ENCODE measurements at places on chromosomes 5 and 9.

GRCh38 chr5:89628876-89629635 is 746.1 kb upstream of the MEF2C start:
- DNase-seq: no peak

DNA sequence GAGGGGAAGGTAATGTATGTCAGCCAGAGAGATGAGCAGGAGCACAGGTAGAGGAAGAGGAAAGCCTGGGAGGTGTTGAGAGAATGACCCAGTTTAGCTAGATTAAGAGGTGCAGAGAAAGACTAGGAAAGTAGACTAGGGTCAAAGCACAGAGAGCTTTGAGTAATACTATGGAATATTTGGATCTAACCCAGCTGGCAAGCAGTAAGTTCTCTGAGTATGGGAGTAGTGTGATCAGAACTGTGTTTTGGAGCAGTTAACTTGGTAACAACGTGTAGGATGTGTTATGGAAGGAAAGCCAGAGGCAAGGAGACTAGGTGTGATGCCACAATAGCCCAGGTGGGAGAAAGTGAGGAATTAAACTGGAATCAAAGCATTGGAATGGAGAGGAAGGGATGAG is 84.9 kb upstream of the PTGER4 start:
- no peak for DNase-seq

DNA sequence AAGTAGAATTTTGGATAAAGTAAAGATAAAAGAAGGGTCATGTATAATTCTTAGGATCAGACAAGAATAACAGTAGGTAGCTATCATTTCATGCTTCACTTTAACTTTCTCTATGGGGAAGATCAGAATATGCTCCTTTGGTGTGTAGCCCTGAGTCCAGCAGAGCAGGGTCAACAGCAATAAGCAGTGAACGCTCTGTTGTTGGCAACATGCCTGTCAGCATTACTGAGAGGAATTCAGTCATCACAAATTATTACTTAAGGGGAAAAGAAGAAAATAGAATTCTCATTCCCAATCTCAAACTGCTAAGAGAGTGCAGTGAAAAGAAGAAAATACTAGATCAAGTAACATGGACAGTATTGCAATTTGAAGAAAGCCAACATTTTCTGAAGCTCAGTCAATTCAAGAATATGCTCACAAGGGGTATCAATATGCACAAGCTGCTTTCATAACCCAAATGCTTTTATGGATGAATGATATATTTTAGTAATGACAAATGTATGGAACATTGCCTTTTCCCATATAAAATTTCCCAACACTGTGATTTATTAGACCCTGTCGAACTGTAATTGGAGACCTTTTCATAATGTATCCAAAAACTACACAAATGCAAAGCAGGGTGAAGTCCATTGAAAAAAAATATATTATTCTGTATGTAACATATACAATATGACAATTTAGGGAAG is 1359.4 kb downstream of the EFNA5 start:
- no peak for DNase-seq

- no peak for DNase-seq
These were observed 266.5 kb upstream of the VLDLR start for GRCh38 chr9:2354856-2355696.

GRCh38 chr9:127692071-127692470 is 14.7 kb upstream of the CFAP157 start:
- no peak for DNase-seq

DNA sequence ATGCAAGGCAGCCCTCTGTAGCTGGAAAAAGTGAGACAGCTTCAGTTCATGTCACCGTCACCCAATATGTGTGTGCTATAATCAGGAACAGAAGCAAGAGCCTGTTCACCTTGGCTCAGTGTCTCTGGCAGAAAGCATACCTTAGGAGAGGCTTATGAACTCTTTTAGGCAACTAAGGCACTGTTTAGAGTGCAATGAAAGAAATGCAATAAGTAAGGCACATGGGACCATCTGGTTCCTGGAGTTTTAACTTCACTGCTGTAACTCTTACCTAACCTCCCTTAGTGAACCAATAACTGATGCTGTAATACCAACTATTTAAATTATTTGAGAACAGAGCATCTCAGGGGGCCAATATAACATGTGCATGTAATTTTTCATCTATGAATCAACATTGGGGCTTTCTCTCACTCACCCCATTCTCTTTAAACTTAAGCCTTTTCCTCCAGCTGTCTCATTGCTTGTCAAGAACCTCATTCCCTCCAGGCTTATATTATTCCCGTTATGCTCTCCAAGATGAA is 32.4 kb downstream of the C9 start:
- DNase-seq: no peak

GRCh38 chr5:159309689-159310433 is 20.4 kb downstream of the IL12B start:
- DNase-seq: no peak

DNA sequence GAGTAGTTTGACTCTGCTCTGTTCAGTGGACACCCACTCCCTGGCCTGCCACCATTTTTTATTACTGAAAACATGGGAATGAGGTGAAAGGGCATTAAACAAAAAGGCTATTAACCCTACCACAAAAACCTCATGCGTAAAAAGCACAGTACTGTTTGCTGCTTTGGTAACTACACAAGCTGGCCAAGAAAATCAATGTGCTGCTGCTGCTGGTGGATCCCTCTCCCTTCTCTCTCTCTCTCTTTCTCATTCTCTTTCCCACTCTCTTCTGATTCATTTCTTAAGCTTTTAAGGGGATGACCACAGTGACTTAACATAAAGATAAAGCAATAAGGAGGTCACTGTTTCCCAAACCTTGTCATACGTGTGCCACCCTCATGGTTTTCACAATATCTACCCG is 183.2 kb upstream of the TBC1D2 start:
- DNase-seq: no peak

GRCh38 chr5:401146-402034 is 41.6 kb upstream of the EXOC3 start:
- no peak for DNase-seq

DNA sequence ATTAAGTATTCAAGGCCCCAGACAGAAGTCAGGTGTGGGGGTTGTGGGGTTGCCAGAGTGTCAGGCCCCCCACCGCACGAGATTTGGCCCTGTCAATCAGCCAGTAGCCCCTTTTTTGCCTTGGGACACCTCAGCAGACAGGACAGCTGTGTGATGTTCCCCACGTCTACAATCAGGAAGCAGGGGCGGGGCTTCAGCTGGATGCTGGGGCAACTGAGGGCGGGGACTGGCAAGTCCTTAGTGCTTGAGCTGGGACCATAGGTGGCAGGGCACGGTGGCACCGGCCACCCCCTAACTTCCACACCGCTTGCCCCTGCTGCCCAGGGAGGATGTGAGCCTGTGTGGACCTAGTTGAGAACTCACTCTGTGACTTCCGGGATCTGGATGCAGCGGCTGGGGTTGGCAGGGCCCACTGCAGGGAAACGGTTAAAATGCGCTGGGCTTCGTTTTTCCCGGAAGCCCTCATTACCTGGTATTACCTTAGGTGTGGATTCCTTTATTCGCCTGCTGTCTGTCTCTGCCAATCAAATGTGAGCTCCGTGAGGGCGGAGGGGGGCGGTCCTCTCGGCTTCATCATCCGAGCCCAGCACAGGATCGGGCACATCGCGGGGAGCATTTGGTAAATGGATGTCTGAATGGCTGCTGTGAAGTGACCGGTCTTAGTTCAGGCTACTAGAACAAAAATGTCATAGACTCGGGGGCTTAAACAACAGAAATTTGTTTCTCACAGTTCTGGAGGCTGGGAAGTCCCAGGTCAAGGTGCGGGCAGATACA is 7.5 kb upstream of the GTF3C5 start:
- no peak for DNase-seq

DNA sequence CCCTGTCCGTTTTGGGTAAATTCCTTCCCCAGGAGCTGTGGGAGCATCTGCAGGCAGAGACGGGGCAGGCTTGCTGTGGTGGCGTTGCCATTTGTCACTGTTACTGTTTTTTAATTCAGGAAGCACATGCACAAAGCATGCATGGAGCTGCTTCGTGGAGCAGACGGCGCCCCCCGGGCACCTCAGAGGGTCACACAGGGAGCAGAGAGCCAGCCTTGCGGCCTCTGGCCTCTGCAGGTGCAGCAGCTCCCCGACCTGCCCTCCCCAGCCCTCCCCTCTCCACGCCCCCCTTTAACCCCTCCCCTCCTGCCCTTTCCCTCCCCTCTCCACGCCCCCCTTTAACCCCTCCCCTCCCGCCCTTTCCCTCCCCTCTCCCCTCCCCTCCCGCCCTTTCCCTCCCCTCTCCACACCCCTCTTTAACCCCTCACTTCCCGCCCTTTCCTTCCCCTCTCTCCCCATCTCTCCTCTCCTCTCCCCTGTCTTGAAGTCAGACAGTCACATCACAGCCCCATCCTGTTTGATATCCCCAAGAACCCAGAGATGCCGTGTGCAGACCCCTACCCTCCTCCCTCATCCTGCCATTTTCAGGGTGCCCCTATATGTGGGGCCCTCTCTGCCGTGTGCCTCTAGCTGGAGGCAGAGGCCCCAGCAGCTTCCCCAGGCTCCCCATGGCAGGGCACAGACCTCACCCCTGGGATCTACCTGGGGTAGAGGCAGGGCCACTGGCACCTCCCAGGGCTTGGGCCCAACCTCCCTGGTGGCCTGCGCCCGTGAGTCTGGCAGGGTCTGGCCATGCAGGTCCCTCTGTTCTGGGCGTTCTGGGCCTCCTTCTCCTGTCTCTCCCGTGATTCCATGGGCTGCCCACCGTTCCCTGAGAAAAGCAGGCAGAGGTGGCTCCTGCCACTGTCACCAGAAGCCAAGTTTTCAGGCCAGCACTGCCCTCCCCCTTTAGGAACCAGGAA is 29.6 kb upstream of the UBAC1 start:
- peak; percentile 78 for DNase-seq

- DNase-seq: no peak
These were observed 82.4 kb upstream of the PPP1R26 start for GRCh38 chr9:135397142-135397541.

GRCh38 chr9:36878986-36879982 is 154.8 kb downstream of the PAX5 start:
- DNase-seq: no peak

- DNase-seq: no peak
These were observed 278.7 kb downstream of the NPR3 start for GRCh38 chr5:32989815-32990214.

DNA sequence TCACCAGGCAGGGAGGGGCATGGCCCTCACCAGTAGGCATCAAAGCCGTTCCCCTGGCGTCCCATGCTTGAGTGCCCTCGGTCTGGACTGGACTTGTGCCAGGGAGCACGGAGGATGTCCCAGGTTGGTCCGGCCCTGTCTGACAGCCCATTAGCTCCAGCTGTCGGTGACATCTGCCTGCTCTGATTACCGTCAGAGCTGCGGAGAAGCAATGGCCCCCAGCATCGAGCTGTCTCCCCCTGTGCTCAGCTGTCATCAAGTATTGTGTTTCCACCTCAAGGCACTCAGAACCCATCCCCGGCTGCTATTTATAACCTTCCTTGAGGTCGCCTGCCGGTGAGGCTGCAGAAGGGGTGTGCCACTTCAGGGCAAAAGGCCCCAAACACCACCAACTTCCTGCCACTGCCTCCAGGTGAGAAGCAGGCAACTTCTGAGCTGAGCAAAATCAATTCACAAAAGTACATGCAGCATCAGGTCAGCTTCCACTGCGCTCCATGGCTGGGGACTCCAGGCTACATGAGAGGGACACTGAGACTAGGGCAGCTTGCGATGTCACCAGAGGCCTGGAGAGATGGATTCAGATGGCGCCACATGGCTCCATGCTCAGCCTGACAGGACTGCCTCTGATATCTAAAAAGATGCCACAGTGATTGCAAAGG is 142.7 kb downstream of the C5orf15 start:
- no peak for DNase-seq

DNA sequence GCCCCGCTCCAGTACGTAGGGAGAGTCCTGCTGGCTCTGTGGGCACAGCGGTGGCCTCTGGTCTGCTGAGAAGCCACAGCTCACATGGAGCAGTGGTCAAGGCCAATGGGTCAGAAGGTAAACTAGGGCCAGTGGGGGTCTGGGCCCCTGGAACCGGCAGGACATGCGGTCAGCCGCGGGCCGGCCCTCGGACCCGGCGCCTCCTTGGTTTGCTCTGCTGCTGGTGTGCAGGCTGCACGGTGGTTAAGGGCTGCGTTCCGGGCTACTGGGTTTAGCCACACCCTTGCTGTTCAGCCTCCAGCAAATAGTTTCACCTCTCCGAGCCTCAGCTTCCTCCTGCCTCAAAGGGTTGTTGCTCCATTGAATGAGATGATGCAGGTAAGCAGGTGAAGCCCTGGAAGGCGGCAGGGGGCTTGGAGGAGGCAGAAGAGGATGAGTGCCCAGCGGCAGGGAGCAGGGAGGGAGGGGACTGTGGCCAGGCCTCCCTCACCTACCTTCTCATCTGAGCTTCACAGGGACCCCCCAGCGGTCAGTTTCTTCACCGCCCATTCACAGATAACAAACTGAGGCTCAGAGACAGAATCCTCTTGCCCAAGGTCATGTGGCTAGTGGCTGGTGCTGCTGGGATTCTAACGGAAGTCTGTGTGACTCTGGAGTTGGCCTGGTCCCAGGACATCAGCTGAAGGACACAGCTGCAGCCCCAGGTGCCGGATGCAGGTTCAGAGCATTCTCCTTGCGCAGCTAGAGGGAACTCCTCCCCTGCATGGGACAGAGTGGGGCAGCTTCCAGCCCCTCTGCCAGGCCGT is 3.7 kb upstream of the COL5A1 start:
- DNase-seq: no peak

DNA sequence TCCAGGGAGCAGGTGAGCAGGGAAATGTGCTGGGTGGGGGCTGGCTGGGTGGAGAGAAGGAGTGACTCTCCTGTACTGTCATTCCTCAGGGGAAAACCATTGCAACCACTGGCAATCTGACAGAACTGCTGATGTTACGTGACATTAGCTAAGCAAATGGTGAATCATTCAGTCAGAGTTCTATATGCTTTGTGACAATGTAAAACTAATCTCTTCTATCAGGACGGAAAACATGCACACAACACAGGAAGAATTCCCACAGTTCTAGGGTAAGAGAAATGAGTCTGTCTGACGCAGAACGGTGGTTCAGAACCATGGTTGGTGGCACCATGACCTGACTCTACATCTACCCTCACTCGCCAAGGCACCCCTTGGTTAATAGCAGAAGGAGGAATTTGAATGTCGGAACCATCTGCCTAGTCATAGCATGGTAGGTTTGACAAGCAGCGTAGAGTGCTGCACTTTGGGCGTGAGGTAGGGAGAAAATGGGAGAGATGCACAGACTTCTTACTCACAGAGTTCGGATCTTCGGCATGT is 243.6 kb upstream of the PANK3 start:
- DNase-seq: no peak

GRCh38 chr5:97009212-97009898 is 73.5 kb downstream of the LNPEP start:
- no peak for DNase-seq

DNA sequence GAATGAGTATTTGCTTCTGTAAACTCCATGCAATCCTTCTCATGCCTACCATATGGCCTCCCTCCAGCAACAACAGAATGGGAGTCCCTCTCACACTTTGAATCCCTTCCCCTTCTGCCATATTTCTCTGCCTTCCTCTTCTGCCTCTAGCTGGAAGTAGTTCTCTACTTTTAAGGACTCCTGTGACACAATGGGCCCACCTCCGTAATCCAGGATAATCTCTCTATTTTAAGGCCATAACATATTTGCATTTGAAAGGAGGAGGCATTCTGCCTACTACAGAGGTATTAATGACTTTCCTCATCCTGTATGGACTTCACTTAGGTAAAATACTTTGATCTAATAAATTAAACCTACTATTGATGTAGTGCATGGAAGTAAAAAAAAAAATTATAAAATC is 155.4 kb upstream of the ITGA1 start:
- no peak for DNase-seq

GRCh38 chr5:113062869-113063508 is 86.4 kb downstream of the DCP2 start:
- no peak for DNase-seq

GRCh38 chr5:94632024-94632423 is 13.6 kb downstream of the SLF1 start:
- DNase-seq: no peak

GRCh38 chr9:34413231-34413852 is 36.6 kb upstream of the MYORG start:
- peak; percentile 31 for DNase-seq

Measured in HepG2 (cell line).